ENCODE measurements at places on chromosomes 2 and 18. TPM values are rescaled to one million over a fixed set of nuclear protein-coding genes. Genes with fewer than 3 reads are reported as not detected.

The CDK5R2 gene
- total RNA-seq: 0.37 TPM

The KCNJ13 gene
- not detected for total RNA-seq

DNA sequence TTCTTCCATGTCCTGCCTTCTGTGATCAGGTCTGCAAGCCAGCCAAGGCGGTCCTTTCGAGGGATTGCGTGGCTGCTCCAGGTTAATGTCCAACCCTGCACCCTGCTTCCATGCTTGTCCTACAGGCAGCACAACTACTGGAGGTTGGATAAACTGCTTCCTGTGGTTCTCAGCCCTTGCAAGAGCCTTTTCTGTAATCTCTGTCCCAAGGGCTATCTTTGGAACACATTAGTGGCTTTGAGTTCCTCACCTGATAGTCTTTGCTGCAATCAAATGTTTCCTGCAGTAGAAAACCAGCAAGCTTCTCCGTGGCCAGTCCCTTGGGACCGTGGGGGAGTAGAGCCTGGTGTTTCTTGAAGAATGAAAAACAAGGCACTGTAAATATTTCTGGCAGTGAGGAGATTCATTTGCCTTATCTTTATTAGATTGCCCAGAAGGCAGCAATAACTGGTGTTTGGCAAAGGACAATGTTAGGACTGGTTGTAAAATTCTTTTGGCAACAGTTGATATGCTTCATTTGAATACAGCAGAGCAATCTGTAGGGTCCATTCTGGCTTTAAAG, 214.4 kb downstream of the FHOD3 start:
- DNase-seq: no peak

GRCh38 chr2:100224988-100225710, 82.8 kb upstream of the AFF3 start:
- DNase-seq: no peak

DNA sequence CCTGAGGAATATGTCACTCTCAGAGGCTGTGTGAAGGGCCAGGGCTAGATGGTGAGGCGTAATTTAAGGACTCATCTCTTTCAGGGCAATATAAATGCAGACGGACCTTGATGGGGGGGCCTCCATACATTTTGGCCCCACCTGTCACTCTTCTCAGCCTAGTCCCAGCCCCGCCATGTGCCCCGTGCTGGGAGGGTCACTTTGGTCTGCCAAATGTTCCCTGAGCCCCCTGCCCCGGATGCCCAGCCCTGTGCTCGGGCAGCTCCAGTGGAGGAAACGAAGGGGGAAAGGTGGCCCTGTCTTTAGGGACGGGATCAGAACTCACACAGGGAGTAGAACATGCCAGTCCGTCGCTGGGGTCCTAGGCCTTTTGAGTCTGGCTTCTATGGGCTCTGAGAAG, 168.6 kb downstream of the KLHL29 start:
- DNase-seq: no peak
